ENCODE measurements at places on chromosomes 7 and 10. TPM values are rescaled to one million over a fixed set of nuclear protein-coding genes. Genes with fewer than 3 reads are reported as not detected.

Gene GPR158
- total RNA-seq: 4.9 TPM

Gene CYP2C18
- not detected for total RNA-seq

Gene KCND2
- 0.18 TPM for total RNA-seq

Gene MORN4
- total RNA-seq: 9.6 TPM

Gene DDC
- total RNA-seq: not detected

Gene SRRM3
- total RNA-seq: 4.7 TPM

Gene NUTM2B
- 0.18 TPM for total RNA-seq

Gene PROSER2
- 9.1 TPM for total RNA-seq

Gene OR2A1
- total RNA-seq: not detected

Gene GNAT3
- not detected for total RNA-seq

Gene SPDYE5
- total RNA-seq: not detected

Gene GIMAP6
- 0.32 TPM for total RNA-seq

Gene NKX1-2
- not detected for total RNA-seq

Gene SLC29A4
- 4.9 TPM for total RNA-seq

Gene SGCE
- 150 TPM for total RNA-seq

Gene OR2A12
- total RNA-seq: not detected

Gene CLRN3
- total RNA-seq: not detected

Gene ARMC10
- 27.1 TPM for total RNA-seq

Gene DYNC1I1
- 0.81 TPM for total RNA-seq

Gene CCL24
- total RNA-seq: not detected

Gene CUBN
- total RNA-seq: 0.72 TPM

Gene PHKG1
- not detected for total RNA-seq

Gene ASZ1
- total RNA-seq: not detected

Gene CPA4
- total RNA-seq: 56.7 TPM

Gene INSYN2A
- not detected for total RNA-seq

Gene OPN4
- total RNA-seq: not detected

Gene SYCE1
- total RNA-seq: not detected

Gene HOXA11
- total RNA-seq: not detected

Gene IDI2
- total RNA-seq: not detected

Gene OR2A7
- total RNA-seq: not detected

Gene ANKRD30A
- not detected for total RNA-seq

Gene ETV1
- 6.3 TPM for total RNA-seq

Gene HOXA7
- total RNA-seq: not detected

Gene PPRC1
- 19.1 TPM for total RNA-seq

Gene PDE6C
- not detected for total RNA-seq

Gene SH2B2
- 7.3 TPM for total RNA-seq

Gene CFAP46
- total RNA-seq: 0.81 TPM

Gene NEBL
- 3.2 TPM for total RNA-seq

Gene LRRN3
- 0.18 TPM for total RNA-seq

Gene SEMA3C
- total RNA-seq: 61.6 TPM

Gene LEP
- 0.16 TPM for total RNA-seq

Gene PTPRN2
- total RNA-seq: 4.2 TPM

Gene FKBP6
- total RNA-seq: not detected

Gene ERV3-1
- 12.0 TPM for total RNA-seq

Gene PLPP4
- total RNA-seq: not detected

Gene MBL2
- not detected for total RNA-seq

Gene C10orf62
- total RNA-seq: not detected

Gene AGR3
- total RNA-seq: not detected

Gene POLR2J3
- total RNA-seq: 3.6 TPM

Gene CALML3
- total RNA-seq: not detected
